ENCODE measurements at places on chromosomes 2 and 18.

DNA sequence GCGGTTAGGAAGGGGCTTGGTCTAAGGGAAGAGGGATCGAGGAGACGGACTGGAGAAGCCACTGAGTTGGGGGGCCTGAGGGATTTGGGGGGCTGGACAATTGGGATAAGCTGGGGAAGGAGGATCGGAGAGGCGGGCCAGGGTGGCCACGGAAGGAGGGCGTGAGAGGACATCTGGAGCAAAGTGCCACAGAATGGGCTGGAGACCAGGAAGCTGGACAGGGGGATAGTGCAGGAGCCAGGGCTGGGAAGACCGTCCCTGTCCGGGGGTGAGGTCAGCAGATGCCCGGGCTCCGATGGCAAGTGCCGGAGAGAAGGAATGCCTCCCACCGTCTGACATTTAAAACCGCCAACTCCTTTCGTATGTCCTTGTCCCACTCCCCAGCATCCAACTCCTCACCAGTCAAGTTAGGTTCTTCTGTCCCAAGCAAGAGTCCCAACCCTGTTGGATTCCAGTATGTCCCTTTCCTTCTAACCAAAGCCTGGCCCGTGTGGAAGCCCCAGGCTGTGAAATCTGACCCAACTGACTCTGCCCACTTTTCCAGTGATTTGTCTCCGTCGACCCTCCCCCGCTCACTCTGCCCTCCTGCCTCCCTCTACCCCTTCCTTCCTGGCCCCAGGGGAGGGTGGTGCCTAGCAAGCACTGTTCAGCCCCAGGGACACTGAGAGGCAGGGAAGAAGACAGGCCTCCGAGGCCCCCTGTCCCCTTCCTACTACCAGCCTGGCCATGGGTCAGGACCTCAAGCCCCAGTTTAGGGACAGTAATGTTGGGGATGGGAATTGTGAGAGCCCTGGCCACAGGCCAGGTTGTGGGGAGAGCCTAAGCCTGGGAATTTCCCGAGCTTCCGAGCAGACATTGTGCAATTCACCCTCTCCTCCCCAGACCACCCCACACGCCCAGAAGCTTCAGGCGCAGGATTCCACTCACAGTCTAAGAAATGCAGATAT, 31.5 kb upstream of the TMBIM1 start:
- no peak for DNase-seq

DNA sequence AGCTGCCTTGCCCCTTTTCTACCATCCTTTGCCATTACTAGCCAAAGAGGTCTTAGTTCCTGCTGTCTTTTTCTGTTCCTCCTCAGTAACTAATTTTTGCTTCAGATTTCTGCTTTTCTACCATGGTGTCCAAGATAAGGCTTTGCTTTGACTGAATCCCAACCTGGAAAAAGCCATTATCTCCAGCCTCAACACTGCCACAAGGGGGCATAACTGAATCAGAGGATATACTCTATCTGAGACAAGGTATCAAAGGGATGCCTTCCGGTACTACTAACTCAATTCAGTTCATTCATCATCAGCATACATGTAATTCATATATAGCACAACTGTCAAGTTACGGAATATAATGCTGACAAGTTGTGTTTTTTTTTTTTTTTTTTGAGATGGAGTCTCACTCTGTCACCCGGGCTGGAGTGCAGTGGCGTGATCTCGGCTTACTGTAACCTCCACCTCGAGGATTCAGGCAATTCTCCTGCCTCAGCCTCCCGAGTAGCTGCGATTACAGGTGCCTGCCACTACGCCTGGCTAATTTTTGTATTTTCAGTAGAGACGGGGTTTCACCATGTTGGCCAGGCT, 11.4 kb downstream of the OSGEPL1 start:
- DNase-seq, result no peak

- no peak for DNase-seq
Observed at GRCh38 chr2:238868067-238868524, 20.2 kb downstream of the TWIST2 start.

DNA sequence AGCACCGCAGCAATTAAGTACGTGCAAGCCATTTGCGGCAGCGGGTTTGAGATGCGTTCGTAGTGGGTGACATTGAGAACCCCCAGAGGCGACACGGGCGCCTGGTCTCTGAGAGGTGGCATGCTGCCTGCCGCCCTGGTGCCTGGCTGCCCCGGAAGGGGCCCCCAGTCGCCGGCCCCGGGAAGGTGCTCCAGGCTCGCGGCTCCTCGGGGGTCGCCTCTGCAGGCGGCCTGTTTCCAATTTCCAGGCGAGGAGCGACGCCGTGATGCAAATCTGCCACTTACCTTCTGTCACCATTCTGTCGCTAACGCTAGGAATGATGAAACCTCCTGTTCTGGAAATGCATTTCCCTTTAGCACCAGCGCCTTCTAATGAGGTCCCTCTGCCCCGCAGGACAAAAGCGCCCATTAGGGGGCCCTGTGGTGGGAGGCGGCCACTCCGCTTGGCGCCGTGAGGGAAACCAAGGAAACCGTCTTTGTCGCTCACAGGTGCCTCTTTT, 13.0 kb downstream of the KIF5C start:
- DNase-seq, result no peak

DNA sequence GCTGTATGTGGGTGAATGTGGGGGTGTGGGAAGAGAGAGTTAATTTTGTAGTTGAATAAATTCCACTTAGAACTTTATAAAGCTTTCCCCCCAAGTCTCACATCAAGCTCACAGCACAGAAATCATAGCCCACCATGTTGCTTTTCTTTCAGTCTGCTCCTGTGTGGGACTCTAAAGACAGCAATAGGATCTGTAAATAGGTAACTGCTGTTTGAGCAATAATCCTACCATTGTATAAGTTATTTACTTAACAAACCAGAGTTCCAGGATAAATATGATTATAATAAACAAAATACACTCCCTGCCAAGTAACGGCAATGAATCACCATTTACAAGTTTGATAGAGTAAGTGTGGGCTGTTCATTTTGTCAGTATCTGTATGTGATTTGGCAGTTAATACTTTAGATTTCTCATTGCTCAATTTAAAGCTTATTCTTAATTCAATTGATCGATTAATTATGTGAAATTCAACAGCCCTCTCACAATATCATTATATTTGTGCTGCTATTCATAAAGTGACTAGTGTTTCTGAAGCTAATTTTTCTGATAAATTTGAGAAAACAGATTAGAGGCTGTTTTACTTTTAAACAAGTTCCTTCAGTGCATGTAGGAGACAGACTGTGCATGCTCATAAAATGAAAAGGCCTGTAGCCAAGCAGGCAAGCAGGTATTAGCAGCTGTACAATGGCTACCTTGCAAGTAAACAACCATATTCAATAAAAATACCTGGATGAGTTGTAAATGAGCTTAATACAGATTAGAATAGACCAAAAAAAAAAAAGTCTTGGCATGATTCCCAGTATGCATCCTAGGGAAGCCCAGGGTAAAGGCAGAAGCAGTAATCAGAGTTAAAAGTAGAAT, 142.7 kb downstream of the PDE11A start:
- DNase-seq, result no peak

- no peak for DNase-seq
Observed at GRCh38 chr2:72011370-72011689, 136.3 kb downstream of the CYP26B1 start.

DNA sequence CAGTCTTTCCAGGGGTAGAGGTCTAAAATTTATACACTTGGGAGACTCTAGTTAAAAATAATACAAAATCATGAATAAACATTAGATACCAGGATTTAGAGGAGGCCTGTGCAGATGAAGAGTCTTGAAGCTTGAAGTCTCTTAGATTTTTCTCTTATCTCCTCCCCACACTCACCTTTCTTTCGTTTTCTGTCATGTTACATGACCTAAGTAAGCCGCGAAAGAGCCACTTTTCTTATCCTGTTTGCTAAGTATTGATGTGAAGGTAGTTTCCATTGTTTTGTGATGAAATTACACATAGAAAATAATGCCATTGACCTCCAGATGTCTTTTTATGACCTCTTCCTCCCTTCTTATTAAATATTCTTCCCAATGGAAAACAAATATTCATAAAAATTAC, 367.8 kb downstream of the LRRTM1 start:
- DNase-seq, result no peak

GRCh38 chr2:232367016-232367415, 11.5 kb upstream of the ALPP start:
- no peak for DNase-seq

DNA sequence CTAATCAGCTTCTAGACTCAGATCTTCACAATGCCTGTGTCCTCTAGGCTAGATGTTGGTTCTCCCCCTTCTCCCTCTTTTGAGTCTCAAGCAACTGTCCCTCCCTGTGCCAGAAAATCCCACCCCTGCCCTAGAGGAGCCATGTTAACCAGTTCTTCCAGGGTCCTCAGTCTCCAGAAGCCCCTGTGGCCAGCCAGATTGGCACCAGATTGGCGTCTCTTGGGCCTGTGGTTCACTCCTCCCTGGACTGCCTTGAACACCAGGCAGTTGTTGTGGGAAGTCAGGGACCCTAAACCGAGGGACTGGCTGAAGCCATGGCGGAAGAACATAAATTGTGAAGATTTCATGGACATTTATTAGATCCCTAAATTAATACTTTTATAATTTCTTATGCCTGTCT, 36.6 kb downstream of the CYP26B1 start:
- no peak for DNase-seq

DNA sequence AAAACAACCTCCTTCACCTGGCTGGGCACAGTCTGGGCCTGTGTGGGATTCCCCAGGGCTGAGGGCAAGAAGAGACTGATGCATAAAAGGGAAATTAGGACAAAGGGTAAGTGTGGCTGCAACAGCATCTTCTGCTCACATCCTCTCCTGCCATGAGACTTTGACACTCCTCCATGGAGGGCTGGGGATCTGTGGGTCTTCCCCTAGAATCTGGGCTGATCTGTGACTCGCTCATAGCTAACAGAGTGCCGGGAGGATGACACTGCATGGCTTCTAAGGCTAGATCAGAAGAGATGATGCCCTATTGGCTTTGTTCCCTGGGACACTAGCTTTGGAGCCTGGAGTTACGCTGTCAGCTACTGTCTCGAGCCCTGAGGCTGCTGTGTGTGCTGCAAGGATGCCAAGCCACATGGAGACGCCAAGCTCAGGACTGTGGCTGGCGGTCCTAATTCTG, 24.3 kb downstream of the MOCOS start:
- no peak for DNase-seq

DNA sequence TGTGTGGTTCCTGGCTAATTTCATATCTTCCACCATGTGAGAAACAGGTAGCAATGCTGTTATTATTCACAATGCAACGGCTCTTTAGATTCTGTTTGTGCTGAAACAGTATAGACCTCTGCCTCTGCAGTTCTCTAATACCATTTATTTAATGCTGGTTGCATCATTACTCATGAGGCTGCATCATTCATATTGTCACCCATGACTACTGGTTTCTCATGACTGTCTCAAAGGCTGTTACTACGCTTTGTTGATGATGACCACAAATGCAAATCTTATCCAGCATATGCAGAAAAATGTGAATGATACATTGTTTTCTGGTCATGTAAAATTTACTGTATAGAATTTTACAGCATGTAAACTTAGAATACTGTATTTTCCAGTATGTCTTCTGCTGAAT, 22.5 kb downstream of the CAVIN2 start:
- DNase-seq, result no peak

GRCh38 chr2:120599656-120600055, 136.0 kb upstream of the GLI2 start:
- DNase-seq, result no peak

DNA sequence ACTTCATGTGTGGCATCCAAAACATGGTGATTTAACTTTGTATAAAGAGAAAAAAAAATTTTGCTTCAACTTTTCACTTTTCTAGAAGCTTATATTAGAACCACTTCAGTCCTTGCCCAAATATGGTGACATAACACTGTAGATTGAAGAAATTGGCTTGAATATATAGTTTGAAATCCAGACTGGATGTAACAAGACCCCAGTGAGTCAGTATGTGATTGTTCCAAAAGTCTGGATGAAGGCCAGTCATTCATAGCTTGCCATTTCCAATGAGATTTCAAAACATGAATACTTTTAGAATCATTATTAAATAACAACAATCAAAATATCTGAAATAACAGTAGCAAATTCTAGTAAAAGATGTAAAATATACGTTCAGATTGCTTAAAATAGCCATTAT, 104.8 kb upstream of the FN1 start:
- no peak for DNase-seq

GRCh38 chr2:225318440-225318839, 81.1 kb upstream of the NYAP2 start:
- no peak for DNase-seq

GRCh38 chr2:142234741-142235140, 103.9 kb upstream of the LRP1B start:
- no peak for DNase-seq

DNA sequence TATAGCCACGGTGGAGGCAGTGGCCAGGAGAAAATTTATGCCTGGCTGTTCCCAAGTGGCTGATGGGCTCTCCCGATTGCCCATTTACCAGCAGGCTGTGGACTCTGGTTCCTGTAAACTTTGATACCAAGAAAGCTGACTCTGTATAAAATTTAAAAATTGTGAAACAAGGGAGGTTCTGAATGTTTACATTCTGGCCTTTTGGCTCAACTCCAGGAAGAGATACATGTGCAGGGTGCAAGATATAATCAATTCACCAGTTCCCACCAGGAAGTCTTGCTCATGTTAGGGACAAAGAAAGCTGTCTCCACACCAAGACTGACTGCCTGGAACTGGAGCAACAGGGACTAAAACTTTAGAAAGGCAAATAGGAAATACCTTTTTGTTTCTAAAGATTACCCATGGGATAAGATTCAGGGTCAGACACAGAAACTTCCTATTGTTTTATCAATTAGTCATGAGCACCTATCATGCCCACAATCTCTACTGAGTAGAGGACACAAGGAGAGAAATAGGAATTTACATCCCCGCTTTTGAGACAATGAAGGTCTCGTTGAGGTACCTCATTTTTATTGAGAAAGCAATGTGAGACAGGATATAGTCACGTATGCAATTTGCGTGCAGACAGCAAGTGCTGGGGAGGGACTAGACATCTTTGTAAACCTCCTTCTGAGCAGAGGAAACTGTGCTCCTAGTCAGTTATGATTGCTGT, 123.5 kb downstream of the LIPG start:
- DNase-seq, result no peak

DNA sequence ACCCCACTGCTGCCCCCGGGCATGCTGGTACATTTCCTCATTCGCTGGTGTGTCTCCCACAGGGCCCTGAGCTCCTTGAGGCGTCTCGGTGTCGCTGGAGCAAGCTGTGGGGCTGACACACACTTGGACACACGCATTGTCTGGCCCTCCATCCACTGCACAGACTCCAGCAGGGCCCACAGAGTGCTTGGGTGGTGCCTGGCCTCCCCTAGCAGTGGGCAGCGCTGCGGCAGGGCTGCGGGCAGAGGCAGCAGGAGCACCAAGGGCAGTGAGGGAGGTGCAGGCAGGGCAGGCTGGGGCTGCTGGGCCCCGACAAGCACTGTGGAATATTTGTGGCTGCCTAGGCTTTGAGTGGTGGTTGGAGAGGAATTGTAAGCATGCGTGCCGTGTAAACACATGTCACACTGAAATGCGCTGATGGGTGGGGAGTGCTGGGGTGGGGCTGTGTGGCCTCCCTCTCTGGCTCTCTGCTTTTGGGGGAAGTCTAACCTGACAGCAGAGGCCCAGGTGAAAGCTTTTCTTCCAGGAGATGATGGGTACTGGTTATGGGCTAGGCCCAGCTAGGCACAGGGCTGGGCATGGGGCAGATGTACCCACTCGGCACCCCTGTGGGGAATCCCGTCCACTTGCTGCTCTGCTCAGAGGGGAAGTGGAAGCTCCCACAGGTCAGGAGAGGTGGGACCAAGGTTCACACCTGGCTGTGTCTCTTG, 55.5 kb upstream of the HS6ST1 start:
- no peak for DNase-seq
